ENCODE measurements at places on chromosomes 13 and 19. TPM values are rescaled to one million over a fixed set of nuclear protein-coding genes. Genes with fewer than 3 reads are reported as not detected.
A peak's percentile ranks its signal among the peaks of the same experiment; 100 is the strongest.

- H3K4me3 ChIP-seq = no peak overlapping the region
- H3K36me3 ChIP-seq = no peaks in the 10 kb centered on the region
- no peaks in the 10 kb centered on the region for H3K4me1 ChIP-seq
- no peak for DNase-seq
Observed at GRCh38 chr13:37379841-37380240, 218.7 kb downstream of the POSTN start.

Gene CNFN
- total RNA-seq = 12.6 TPM

GRCh38 chr19:48230555-48231129, 25.1 kb downstream of the CARD8 start:
- no peaks in the 10 kb centered on the region for H3K4me1 ChIP-seq
- no peak overlapping the region for H3K27ac ChIP-seq
- no peak overlapping the region for H3K4me3 ChIP-seq

- DNase-seq = no peak
- H3K4me1 ChIP-seq = no peaks in the 10 kb centered on the region
- H3K27me3 ChIP-seq = no peaks in the 10 kb centered on the region
- H3K4me3 ChIP-seq = no peak overlapping the region
Observed at GRCh38 chr13:102863590-102863989, 17.8 kb downstream of the ERCC5 start.

Gene DOHH
- total RNA-seq = 17.7 TPM

- H3K27me3 ChIP-seq = peaks cover 4% of the 10 kb centered on the region
- H3K4me1 ChIP-seq = no peaks in the 10 kb centered on the region
- no peak for DNase-seq
- no peak overlapping the region for H3K4me3 ChIP-seq
- no peaks in the 10 kb centered on the region for H3K36me3 ChIP-seq
- no peak overlapping the region for H3K27ac ChIP-seq
Observed at GRCh38 chr19:43765109-43765876, 10.5 kb upstream of the SMG9 start.

Gene ZIC2
- total RNA-seq = 429 TPM

DNA sequence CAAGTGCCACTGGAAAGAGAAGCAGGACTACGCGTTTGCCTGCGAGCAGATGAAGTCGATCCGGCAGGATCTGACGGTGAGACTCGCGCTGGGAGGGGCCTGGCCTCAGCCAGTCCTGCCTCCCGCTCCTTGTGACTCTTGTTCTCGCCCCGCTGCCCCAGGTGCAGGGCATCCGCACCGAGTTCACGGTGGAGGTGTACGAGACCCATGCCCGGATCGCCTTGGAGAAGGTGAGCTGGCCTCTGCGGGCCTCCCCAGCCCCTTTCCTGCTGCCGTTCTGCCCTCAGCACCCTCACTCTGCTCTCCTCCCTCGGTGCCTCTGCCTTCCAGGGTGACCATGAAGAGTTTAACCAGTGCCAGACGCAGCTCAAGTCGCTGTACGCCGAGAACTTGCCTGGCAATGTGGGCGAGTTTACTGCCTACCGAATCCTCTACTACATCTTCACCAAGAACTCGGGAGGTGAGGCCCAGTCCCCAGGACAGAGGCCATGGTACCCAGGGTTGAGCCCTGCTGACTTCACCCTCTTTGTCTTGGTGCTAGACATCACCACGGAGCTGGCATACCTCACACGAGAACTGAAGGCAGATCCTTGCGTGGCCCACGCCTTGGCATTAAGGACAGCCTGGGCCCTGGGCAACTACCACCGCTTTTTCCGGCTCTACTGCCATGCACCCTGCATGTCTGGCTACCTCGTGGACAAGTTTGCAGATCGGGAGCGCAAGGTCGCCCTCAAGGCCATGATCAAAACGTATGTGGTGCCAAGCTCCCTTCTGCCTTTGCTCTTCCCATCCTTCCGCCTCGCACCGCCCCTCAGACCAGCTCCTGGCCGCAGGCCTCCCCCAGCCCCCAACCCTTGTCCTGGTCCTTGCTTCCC, 5.6 kb downstream of the LENG9 start:
- no peak for DNase-seq
- H3K4me1 ChIP-seq = peaks cover 5% of the 10 kb centered on the region
- H3K4me3 ChIP-seq = no peak overlapping the region
- peaks cover 67% of the 10 kb centered on the region for H3K36me3 ChIP-seq
- no peaks in the 10 kb centered on the region for H3K27me3 ChIP-seq

- no peaks in the 10 kb centered on the region for H3K4me1 ChIP-seq
- DNase-seq = no peak
- H3K36me3 ChIP-seq = no peaks in the 10 kb centered on the region
- no peak overlapping the region for H3K27ac ChIP-seq
Observed at GRCh38 chr13:94480672-94481145, 1.2 kb upstream of the DCT start.

GRCh38 chr19:5314012-5314906, 26.4 kb downstream of the PTPRS start:
- no peak overlapping the region for H3K27ac ChIP-seq
- DNase-seq = no peak
- H3K4me3 ChIP-seq = no peak overlapping the region
- no peaks in the 10 kb centered on the region for H3K27me3 ChIP-seq

Gene DACT3
- 2.0 TPM for total RNA-seq

Gene ZNF610
- total RNA-seq = 5.4 TPM

- H3K27ac ChIP-seq = no peak overlapping the region
- DNase-seq = no peak
- H3K4me1 ChIP-seq = no peaks in the 10 kb centered on the region
- H3K36me3 ChIP-seq = peaks cover 9% of the 10 kb centered on the region
Observed at GRCh38 chr19:52600639-52601024, 30.5 kb downstream of the ZNF701 start.

DNA sequence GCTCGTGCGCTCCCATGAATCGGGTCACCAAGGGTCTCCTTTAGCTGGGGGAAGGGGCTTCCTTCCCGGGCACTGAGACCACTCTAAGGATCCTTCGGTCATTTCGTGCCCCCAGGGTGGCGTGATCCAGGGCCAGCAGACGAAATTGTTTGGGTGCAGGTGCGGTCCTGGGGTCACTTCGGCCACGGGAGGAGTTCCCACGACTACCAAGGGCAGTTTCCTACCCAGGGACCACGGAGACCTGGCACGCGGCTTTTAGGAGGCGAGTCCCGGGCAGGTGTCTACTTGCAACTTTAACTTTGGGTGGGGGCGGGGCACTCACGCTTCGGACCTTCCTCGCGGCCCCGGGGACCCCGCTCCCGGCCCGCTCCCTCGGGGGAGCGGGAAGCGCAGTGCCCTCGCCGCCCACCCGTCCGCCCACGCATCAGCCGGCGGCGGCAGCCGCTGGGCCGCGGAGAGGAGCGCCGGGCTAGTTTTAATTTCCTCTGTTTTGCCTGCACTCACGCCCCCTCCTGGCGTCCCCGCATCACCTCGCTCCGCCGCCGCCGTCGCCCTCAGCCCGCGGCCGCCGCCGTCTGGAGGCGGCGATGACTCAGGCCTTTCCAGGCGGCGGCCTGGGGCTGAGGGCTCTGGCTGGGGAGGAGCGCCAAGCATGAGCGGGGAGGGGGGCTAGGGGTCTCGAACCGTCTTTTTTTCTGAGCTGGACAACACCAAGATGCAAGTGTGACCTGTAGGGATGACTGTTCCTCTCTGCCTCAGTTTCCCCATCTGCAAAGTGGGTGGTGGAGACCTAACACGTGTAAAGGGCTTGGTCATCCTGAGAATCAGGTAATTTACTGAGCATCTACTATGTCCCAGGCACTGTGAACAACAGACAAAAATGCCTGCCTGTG, 21.8 kb downstream of the OLFM2 start:
- H3K36me3 ChIP-seq = no peaks in the 10 kb centered on the region
- DNase-seq = peak; percentile 90
